ENCODE measurements at places on chromosomes 6 and 20.
A peak's percentile ranks its signal among the peaks of the same experiment; 100 is the strongest.

GRCh38 chr6:52909131-52909530 is 367 bp downstream of the GSTA3 start:
- no peak for DNase-seq

DNA sequence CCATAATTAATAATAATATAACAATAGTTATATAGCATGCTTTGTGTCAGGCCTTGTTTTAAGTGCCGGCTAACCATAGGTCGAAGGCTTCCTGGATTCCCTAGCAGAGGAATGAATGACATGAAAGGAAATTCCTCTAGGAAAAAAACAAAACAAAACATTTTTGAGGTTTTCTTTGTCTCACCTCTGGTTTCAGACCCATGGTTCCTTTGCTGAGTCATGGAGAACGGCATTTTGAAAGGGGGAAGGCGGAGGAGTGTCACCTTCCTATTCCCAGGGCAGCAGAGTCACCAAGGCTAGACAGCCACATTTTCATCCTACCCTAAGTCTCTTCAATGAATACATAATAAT is 25.3 kb upstream of the CCND3 start:
- no peak for DNase-seq

DNA sequence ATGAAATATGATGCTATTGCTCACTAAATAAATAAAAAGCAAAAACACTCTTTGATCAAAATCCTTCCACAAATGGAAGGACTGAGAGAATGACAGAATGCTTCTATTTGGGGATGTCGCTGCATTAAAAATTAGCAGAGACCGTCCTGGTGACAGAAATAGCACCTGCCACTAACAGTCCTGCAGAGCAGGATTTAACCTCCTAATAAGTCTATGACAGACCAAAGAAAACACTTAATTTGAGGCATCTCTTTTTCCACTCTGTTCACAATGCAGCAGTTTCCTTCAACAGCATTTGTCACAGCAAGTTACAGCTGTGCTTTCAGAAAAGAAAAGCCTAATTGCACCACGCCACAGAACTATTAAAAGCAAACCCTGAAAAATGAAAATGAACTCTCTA is 140.6 kb upstream of the BEND6 start:
- no peak for DNase-seq

GRCh38 chr6:29925321-29925720 is 17.0 kb upstream of the HLA-A start:
- DNase-seq = no peak

DNA sequence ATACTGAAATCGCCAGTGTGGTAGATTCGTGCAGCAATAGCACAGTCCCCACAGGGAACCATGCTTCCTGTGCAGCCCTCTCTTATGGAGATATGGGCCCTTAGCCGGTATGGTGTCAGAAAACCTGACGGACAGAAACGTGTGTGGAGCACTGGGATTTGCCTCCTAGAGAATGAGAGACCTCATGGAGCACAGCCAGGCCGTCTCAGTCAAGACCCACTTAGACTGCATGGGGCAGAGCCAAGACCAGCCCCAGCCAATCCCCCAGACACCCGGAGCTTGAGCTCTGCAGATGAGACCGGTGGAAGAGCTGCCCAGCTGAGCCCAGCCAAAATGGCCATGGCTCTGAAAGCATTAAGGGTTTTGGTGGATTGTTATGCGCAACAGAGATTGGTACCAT is 163.7 kb downstream of the DLL1 start:
- DNase-seq = no peak

- DNase-seq = no peak
Measured at GRCh38 chr20:63911176-63911575, 16.2 kb downstream of the DNAJC5 start.

- DNase-seq = no peak
Measured at GRCh38 chr6:106563614-106564013, 65.7 kb downstream of the RTN4IP1 start.

- no peak for DNase-seq
Measured at GRCh38 chr6:22361576-22361975, 64.7 kb upstream of the PRL start.

DNA sequence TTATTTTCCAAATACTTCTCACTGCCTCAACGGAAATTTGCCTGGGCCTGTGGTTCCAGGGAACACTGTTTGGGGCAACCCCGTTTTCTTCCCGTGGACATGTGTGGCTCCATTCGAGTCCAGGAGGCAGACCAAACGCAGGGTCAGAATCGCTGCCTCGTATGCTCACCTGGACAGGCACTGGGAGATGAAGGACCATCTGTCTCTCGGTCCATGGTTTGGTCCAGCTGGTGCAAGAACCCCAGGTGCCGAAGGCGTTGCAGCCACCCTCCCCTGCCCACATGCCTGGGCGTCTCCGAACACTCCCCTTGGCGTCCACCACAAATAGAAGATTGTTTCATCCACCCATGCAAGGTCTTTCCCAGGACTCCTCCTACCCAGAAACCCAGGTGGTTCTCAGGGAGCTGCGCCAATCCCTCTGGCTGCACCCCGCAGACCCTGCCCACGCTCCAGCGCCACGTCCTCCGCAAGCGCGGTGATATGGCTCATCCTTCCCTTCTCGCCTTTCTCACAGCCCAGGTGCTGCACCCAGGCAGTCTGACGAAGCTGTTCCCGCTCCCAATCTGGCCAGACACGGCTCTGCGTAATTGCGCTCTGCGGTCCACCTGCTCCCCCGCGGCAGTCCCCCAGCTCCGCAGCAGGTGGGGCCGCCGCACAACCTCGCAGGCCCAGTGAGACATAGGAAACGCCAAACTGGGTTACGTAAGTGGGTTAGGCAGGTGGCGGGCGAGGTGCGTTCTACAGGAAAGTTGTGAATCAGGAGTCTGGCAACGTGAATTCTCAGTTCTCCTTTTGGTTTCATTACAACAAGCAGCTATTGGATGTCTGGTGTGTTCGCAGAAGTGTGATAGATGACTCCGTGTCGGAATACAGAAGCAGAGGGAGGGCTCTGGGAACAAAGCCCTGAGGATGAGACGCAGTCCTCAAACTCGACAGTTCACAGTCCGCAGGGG is 146.2 kb upstream of the ECI2 start:
- DNase-seq = peak; percentile 4

- DNase-seq = no peak
Measured at GRCh38 chr6:6348256-6348655, 27.8 kb upstream of the F13A1 start.

DNA sequence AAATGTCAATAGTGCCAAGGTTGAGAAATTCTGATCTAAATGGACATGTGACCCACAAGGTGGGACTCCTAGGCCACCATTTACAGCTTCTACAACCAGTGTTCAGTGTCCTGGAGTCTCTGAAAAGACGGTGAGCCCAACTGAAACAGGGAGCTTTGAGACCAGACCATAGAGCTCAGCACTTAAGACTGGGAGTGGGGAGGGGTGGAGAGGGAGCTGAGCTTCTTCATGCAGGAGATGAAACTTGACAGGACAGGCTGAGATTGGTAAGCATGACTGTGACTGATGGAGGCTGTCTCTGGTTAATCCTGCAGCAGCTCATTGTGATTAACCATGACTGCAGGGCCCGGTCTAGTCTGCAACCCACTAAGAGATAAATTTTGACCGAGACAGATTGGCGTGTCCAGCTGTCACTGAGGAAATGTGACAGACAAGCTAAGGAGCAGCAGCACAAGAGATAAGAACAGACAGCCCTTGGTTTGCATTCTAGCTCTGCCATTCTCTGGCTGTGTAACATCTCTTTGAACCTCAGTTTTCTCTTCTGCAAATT is 1.4 kb upstream of the AAR2 start:
- DNase-seq = no peak

GRCh38 chr6:15320693-15321092 is 74.8 kb downstream of the JARID2 start:
- DNase-seq = no peak

- DNase-seq = no peak
Measured at GRCh38 chr6:169632841-169633240, 69.0 kb downstream of the WDR27 start.

DNA sequence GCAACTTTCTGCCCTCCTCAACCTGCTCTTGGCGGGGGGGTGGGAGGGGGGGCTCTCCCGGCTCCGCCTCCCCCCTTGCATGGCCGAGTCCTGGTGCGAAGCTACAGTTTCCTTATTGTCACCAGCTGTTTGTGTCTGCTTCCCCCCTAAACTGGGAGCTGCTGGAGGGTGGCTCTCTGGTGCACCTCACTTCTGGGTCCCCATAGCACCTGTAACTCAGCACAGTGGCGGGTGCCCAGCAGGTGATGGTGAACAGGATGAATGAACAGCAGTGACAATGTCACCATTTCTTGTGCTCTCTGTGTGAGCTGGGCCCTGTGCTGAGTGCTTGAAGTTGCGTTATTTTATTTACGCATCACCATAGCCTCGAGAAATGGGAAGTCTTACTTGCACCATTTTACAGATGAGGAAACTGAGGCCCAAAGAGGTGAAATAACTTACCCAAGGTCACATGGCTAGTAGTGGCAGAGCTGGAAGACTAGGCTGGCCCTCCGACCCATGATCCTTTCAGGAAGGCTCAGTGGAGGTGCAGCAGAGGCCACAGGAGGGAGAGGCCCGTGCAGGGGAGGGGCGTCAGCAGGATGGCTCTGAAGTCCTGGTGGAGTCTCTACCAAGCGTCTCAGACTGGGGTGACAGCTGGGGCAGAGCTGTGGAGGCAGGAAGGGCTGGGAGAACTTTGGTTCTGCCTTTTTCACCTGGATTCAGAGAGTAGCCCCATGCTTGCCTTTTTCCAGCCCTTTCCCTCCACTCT is 41.8 kb downstream of the SRC start:
- DNase-seq = no peak

DNA sequence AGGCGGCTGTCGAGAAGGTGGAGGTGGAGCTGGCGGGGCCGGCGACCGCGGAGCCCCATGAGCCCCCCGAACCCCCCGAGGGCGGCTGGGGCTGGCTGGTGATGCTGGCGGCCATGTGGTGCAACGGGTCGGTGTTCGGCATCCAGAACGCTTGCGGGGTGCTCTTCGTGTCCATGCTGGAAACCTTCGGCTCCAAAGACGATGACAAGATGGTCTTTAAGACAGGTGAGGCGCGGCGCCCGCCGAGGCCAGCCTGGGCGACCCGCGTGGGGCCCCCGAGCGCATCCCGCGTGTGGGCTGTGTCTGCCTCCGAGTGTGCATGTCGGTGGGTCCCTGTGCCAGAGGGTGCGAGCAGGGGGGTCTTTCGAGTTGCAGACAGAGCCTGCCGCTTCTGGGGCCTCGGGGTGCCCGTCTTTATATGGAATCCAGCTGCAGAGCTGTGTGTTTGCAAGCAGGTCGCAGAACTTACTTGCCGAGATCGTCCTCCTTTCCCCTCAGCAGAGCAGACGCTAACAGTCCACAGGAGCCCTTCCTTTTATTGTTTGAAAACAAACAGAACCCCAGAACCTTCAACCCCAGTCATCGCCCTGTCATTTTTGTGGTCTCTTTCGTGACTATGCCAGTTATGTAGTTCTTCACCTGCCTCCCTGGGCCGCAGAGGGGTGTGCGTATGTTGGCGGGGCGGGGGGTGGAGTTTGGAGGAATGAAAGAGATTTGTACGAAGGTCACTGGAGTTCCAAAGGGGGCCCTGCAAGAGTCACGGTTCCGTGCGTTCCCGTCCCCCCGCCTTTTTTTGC is 766 bp downstream of the SLC16A10 start:
- peak; percentile 57 for DNase-seq

DNA sequence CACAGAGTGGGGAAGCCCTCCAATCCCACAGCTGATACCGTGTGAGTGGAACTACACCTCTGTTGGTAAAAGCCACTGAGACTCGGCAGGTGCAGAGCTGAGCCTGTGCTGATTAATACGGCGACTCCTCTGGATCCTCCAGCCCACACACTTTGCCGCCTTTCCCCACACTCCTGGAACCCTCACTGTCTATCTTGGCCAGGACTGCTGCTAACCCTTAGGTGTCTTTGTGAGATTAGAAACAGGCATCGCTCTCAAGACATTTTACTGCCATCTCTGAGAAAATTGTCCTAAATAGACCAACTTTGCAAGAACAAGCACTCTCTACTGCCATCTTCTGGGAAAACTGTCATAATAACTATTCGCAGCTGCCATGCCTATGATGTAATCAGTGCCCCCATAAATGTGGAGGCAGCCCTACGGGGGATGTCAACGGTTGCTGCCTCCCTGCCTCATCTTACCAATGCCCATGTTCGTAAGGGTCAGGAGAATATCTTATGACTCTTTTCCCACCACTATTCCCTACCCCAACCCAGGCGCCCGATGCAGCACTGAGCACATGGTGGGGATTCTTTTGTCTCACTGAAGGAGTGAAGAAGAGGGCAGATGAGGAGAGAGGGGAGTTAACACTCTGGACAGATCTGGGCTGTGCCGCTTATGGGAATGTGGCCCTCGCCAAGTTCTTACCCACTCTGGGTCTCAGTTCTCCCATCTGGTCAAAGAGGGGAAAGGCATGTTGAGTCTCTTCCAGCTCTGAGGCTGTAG is 26.1 kb upstream of the KCNB1 start:
- no peak for DNase-seq

DNA sequence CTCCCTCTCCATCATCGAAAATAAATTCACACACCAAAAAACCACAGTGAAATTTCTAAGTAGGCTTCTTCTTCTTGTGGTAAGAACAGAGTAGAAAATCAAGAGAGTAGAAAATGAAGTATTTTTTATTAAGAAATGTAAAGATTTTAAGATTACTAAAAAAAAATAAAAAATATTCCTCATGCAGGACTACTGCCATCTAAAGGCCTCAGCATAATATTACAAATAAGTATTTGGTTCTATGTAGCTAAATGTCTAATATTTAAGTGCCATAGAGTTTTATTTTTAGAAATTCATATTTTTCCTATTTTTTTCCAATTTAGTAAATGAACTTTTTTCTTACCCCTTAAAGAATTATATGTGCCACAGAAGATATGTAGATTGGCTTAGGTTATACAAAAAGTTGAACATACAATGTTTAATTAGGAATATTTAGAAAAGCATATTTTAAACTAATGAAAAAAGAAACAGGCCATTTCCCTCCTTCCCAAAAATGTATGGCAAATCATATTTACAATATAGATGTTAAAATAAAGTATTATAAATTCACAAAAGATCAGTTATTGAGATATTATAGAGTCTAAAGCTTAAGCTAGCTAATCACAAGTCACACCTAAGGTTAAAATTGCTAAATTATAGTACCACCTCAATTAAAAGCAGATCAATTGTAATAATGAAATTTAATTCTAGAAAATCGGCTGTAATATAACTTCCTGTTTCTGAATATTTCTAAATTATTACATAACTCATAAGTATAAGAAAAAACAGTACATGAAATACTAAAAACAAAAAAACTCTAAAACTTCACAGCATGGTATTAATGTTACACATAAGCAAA is 3.5 kb upstream of the NT5DC1 start:
- no peak for DNase-seq
